Activated CD4-positive, CD25-positive, alpha-beta regulatory T cell treated with anti-CD3 and anti-CD28 coated beads, Interleukin-2, amount 50 U/mL, for 16 hours (primary cell): ENCODE measurements at places on chromosomes 13 and 19.

DNA sequence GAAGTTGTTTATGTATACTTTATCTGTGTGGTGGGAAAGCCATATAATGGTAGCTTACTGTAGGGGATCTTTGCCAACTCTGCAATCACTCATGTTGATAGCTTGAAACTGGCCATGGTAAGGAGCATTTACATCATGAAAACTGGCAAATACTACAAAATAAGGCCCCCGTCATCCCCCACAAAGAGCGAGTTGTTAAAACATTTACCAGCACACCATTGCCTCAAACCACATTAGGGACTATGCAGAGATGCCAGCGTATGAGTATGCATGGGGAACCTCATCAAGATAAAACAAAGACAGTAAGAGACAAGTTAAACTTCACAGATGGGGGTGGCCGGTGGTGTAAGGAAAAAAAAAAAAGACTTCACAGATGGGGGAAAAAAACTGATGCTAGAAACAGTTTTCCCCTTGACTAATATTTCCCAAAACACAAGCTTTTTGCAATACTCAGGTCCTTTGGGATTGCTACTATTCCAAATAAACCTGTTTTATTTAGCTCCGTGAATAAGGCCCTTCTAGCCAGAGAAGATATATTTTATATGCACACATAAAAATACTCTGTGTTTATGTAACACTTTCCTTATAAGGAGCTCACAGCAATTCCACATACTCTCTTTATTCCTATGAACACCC lies 70.6 kb upstream of the SERP2 start:
- no peak for DNase-seq

- no peak for DNase-seq
Observed at GRCh38 chr13:26855921-26856320, 95.3 kb upstream of the GPR12 start.

DNA sequence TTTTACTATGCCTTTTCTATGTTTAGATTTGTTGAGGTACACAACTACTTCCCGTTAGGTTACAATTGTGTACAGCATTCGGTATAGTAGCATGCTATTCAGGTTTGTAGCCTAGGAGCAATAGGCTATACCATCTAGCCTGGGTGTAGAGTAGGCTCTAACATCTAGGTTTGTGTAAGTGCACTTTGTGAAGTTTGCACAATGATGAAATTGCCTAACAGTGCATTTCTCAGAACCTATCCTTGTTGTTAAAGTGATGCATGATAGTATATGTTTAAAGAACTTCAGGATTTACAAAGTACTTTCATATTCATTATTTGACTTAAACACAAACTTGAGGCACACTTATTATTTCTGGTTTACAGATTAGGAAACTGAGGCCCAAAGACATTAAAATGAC lies 11.5 kb upstream of the SERPINE3 start:
- no peak for DNase-seq

DNA sequence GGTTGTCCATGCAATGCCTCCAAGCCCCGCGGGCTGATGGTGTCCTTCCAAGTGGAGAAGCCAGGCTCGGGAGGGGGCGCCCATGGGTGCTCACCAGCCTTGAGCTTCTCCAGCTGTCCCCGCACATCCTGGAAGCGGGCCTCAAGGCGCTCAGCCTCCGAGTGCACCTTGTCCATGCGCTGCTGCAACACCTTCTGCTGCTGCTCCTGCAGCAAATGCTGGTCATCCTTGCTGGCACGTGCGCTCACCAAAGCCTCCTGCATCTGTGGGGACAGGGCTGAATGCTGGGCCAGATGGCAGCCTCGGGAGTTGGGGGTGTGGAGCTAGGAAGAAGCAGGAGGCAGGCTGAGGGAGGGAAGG lies 22.8 kb upstream of the EMP3 start:
- DNase-seq: no peak

DNA sequence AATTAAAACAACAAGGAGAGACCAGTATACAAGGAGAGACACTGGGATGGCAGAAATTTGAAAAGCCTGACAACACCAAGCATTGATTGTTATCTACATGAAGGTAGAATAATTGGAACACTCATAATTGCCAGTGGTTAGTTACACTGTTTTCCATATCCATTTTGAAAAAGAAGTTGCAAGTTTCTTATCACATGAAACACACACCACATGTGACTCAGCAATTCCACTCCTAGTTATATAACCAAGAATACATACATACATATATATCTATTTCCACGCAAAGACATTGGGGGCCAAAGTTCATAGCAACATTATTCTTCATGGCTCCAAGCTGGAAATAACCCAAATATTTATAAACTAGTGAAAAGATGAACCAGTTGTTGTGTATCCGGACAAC lies 15.2 kb upstream of the PABPC3 start:
- no peak for DNase-seq

GRCh38 chr19:14479975-14480699 lies 5.0 kb upstream of the PTGER1 start:
- peak; percentile 42 for DNase-seq

GRCh38 chr13:106302843-106303242 lies 232.6 kb downstream of the EFNB2 start:
- DNase-seq: no peak

DNA sequence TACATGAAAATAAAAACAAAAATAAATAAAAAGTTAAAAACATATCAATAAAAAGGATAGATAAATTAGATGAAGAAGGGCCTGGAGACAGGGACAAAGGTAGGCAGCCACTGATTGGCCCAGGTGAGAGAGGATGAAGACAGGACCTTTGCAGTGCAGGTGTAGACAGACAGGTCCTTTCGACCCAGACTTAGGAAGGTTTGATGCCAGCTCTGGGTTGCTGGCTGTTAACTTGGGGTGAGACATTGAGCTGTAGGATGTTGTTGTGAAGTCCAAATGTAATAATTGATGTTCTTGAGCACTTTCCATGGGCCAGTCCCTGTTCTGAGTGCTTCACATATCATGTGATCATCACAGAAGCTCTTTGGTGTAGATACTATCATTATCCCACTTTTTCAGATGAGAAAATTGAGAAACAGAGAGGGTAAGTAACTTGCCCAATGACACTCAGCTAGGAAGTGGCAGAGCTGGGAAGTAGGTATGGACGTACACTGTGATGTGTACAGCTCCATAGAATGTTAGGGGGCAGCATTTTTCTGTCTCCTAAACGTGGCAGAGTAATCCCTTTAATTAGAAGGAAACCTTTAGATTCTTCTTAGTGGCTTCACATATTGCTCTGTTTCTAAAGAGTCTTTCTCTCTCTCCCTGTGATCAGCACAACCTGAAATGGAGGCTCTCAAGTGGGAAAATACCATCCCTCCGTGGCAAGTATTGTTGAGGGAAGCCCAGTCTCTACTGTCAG lies 76.0 kb upstream of the STK24 start:
- DNase-seq: no peak

- no peak for DNase-seq
Observed at GRCh38 chr13:39982745-39983144, 327.3 kb downstream of the COG6 start.

GRCh38 chr13:80665792-80666333 lies 324.9 kb upstream of the SPRY2 start:
- DNase-seq: no peak

- DNase-seq: no peak
Observed at GRCh38 chr13:68713394-68713793, 1394.2 kb upstream of the ATXN8OS start.

DNA sequence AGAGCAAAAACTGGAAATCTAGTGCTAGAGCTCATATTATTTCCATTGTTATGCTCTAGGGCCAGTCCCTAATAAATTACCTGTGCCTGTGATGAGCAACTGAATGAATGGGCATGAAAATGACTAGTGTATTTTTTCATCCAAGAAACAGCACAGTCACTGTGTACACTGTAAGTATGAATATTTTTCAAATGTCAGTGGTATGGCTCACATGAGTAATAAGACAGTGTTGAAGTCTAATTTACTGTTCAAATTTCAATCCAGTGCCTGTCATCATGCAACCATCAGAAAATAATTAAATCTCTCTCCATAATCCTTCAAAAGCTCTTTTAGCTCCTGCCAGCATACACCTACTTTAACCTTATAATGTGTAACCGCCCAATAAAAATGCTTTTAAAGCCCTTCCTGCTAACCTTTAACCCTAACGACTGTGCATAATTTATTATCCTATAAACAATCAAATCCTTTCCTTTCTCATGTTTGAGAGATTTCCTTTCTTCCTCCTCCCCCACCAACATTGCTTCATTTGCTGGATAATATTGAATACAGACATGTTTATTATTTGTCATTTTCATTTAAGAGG lies 378.3 kb downstream of the GPC5 start:
- no peak for DNase-seq

- no peak for DNase-seq
Observed at GRCh38 chr19:38781058-38781457, 7.7 kb upstream of the LGALS7 start.

DNA sequence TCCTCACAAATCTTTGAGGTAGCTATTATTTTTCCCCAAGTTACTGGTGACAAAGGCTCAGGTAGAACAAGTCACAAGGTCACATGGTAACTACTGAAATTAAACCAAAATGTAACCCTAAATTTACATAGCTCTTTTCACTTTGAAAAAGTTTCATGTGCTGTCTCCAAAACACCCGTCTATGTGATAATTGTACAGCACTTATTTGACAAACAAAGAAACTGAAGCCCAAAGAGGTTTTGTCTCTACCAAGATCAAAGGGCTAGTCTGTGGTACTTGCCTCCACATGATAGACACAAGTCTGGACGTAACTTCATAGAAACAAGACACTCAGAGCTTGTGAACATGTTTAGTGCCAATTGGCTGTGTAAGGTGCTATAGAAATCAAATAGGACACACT lies 108.3 kb downstream of the SACS start:
- DNase-seq: no peak

- no peak for DNase-seq
Observed at GRCh38 chr13:110307767-110308655, 927 bp downstream of the COL4A2 start.

DNA sequence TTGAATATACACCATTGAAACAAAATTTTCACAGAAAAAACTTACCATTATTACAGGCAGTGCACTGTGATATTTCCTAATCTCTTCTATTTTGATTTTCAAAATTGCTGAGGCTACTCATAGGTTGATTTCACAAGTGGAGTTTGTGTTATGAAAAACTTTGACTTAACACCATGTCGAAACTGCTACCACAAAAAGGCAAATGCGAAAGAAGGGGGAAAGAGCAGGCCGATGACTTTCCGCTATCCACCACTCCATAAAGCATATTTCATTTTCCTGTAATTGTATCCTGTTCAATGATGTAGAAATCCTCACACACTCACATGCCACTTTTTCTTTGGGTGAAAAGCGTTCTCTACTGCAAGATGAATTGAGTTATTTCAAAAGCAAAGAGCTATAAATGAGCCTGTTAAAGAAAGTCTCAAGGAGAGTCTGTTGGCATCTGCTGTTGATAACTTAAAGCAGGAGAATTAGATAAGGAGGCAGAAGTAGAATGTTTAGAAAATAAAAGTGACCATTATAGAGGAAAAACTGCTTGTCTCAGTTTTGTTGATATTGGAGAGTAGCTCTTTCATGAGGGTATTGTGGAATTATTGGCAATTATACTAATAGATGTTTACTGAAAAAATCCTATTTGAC lies 18.8 kb downstream of the KL start:
- no peak for DNase-seq

- no peak for DNase-seq
Observed at GRCh38 chr13:38564256-38565150, 122.4 kb upstream of the FREM2 start.

GRCh38 chr13:34161931-34162543 lies 344.1 kb downstream of the RFC3 start:
- DNase-seq: no peak

DNA sequence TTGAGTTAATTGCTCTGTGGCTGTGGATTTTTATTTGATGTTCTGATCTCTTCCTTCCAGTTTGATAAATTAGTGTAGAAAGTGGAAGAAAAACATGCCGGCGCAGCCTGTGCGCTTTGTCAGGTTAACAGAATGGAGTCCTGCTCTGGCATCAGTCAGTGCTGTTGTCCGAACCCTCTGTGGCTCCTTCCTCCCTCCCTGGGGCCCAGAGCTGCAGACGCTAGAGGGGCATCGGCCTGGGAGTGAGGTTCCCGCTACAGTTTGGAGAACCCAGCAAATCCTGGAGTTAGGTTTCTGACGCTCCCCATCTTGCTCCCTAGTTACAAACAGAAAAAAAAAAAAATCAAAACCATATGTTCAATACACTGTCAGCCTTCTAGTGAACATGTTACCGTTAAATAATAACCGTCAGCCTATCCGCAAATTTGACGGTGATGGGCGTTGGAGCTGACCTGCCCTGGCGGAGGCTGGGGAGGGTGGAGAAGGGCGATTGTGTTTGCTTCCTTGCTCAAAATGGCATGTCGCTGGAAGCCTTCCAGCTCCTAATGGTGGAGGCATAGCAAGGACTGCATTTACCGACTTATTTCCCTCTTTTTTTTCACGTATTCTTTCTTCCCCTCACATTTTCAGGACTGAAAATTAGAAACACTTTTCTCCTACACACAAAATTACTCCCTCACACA lies 13.6 kb downstream of the MBNL2 start:
- DNase-seq: no peak

- DNase-seq: no peak
Observed at GRCh38 chr13:84925443-84925842, 873.8 kb downstream of the SLITRK6 start.

- no peak for DNase-seq
Observed at GRCh38 chr19:11177592-11177991, 19.8 kb downstream of the KANK2 start.

- no peak for DNase-seq
Observed at GRCh38 chr19:38528931-38529330, 88.8 kb downstream of the MAP4K1 start.

- DNase-seq: no peak
Observed at GRCh38 chr19:43351998-43352746, 1.3 kb upstream of the CD177 start.

- DNase-seq: peak; percentile 51
Observed at GRCh38 chr19:54464630-54465425, 1.2 kb upstream of the LENG9 start.
